ENCODE measurements at places on chromosomes 12 and 14.

DNA sequence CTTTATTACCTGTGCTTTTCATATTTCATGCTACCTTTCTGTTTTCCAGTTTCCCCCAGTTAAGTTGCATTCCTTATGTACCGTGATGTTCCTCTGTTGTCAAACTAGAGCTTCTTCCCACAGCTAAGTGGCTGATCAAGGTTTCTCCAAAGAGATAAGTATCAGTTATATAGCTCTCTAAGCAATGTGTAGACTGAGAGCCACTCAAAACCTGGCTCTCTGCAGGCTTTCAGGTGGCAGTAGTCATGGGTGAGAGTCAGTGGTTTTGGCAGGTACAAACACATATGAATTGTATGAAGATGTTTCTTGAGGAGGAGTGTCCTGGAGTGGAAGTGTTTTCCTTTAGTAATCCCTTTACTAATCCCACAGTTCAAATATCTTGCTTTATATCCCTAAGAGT lies 28.4 kb downstream of the TXNRD1 start:
- no peak for DNase-seq

DNA sequence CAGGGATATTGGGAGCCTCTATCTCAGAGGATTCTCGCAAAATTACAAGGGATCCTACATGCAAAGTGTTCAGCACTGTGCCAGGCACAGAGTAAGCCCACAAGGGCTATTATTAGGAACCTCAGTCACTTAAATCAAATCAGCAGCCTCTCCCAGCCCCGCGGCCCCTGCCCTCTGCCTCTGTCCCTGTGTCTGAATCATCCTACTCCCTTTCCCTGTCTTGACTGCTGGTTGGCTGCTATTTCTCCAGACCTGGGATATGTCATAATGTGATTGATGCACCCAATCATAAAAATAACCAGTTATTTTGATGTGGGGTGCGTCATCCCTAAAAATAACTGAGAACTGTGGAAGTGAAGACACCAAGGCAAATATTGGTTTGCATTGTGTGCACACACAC lies 176.3 kb downstream of the KSR2 start:
- DNase-seq: peak; percentile 4

DNA sequence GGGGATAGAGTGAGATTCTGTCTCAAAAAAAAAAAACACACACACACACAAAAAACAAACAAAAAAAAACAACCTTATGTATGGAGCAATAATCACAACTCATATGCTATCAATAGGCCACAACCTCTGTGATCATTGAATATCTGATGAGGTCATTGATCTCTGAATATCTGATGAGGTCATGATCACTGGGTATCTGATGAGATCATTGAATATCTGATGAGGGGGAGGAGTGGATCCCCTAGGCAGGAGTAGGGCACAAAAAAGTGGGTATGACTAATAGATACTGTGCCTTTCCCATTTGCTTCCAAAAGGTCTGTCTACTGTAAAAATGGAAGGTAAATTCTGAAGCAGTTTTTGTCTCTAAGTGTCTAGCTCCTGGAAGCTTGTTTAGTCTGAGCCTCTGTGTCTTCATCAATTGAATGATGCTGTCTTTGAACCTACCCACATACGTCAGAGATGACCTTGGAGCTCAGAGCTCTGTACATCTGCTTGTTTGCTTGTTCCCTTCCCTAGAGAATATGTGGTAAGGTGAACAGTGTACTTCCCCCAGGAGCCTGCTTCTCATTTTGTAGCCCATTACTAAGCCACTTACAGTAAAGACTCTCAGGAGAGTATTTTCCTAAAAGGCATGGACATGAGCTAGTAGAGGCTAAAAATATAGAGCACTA lies 13.6 kb downstream of the PAH start:
- DNase-seq: no peak

- DNase-seq: no peak
These were observed 144.1 kb upstream of the WSCD2 start for GRCh38 chr12:107984973-107985372.

DNA sequence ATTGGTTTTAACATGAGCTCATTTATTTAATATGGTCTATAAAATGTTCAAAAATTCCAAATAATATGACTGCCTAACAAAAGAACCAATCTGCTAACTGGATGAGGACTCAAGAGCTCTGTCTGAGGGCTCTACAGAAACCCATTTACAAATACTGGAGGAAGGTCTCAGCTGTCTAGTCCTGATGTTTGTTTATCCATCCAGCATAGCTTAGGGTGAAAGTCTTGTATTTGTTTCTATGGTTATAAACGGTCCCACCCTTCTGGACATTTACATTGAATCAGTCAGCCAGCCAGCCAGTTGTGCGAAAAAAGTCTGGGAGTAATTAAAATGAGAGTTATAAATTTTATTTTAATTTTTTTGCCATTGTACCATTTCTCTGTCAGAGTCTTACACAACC lies 220.7 kb downstream of the BMP4 start:
- DNase-seq: no peak

- no peak for DNase-seq
These were observed 213.3 kb downstream of the EPS8 start for GRCh38 chr12:15575671-15576541.

- DNase-seq: no peak
These were observed 16.1 kb downstream of the BCL11B start for GRCh38 chr14:99255621-99256482.

DNA sequence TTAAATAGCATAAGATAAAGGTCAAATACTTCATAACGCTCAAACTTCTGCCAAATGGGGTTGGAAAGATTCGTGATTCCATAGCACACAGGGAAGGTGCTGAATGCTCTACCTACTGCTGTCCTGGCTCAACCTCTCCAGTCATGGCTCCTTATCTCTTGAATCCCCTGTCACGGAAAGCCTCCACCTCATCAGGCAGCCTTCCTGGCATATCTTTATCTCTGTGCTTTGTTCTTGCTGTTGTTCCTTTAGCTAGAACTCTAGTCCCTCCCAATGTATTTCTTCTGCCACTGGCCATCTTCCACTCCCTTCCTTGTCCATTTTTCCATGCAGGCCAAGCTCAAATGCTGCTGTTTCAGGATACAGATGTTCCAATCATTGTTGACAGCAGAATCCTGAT lies 26.9 kb upstream of the TUNAR start:
- DNase-seq: no peak

DNA sequence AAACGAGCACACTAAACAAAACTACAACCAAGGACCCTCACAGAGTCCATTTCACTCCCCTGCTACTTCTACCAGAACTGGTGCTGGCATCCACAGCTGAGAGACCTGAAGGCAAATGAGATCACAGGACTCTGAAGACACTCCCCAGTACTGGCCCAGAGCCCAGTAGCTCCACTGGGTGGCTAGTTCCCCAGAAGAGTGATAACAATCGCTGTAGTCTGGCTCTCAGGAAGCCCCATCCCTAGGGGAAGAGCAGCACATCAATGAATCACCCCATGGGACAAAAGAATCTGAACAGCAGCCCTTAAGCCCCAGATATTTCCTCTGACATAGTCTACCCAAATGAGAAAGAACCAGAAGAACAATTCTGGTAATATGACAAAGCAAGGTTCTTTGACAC lies 190.7 kb upstream of the BMP4 start:
- no peak for DNase-seq

- DNase-seq: no peak
These were observed 7.1 kb upstream of the FOS start for GRCh38 chr14:75271514-75271913.

DNA sequence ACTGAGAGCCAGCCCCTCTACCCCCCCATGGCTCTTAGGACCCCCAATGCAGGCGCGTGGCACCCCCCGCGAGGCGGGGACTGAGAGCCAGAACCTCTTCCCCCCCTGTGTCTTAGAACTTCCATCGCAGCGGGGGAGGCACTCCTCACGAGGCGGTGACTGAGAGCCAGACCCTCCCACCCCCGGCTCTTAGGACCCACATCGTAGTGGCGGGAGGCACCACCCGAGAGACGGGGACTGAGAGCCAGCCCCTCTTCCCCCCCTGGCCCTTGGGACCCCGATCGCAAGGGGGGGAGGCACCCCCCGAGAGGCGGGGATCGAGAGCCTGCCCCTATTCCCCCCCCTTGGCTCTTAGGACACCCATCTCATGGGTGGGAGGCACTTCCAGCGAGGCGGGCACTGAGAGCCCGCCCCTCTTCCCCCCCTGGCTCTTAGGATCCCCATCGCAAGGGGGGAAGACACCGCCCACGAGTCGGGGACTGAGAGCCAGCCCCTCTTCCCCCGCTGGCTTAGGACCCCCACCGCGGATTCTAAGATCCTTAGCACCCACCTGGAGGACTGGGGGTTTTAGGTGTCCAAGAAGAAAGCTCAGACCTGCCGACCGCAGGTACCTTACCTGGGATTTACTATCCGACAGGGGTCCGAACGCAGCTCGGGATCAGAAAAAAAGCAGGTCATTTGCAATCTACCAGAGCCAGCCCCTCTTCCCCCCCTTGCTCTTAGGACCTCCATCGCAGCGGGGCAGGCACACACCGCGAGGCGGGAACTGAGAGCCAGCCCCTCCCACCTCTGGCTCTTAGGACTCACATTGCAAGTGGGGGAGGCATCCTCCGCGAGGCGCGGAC lies 44.9 kb downstream of the DDX11 start:
- no peak for DNase-seq

- no peak for DNase-seq
These were observed 9.1 kb downstream of the STAT6 start for GRCh38 chr12:57101892-57102695.

GRCh38 chr14:61300754-61301153 lies 19.6 kb upstream of the TMEM30B start:
- DNase-seq: no peak

DNA sequence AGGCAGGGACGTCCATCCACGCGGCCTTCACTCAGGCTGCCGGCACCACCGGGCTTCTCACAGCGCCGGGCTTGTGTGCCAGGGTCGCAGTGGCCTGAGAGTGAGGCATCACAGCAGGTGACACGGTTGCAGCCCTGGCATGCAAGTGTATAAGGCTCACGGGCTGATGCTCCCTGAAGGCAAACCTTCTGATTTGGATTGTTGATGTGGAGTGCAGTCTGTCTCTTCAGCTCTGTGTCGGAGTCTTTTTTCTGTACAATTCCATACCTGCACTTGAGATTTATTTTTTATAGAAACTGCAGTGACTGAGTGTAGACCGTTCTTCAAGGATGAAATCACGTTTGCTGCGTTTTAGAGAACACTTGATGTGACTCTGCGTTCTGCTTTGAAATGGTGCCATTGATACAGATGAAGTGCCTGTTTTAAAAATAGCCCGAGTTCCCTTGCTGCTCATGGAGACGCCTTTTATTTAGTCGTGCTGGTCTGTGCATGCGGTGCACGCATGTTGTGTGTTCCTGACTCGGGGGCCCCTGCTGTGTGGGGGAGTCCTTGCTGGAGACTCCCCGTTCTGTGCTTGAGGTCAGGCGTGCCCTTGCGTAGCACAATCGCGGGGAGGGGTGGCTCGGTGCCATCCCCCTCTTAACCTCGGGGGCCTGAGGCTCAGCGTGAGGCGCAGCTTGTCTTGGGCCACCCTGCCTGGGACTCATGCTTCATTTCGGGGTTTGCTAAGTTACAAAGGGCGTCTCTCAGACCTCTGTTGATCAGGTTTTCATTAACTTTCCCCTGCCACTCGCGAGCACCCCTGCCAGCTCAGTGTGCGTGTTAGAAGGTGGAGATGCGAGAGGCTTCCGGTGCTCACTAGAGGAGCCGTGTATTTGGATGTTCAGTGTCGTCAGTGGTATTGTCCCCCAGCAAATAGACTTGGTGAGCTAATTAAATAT lies 21.6 kb upstream of the AMN start:
- no peak for DNase-seq

- DNase-seq: peak; percentile 38
These were observed 1.8 kb downstream of the SLC38A1 start for GRCh38 chr12:46266869-46267574.

- no peak for DNase-seq
These were observed 282.9 kb downstream of the CCER1 start for GRCh38 chr12:90672081-90672480.

DNA sequence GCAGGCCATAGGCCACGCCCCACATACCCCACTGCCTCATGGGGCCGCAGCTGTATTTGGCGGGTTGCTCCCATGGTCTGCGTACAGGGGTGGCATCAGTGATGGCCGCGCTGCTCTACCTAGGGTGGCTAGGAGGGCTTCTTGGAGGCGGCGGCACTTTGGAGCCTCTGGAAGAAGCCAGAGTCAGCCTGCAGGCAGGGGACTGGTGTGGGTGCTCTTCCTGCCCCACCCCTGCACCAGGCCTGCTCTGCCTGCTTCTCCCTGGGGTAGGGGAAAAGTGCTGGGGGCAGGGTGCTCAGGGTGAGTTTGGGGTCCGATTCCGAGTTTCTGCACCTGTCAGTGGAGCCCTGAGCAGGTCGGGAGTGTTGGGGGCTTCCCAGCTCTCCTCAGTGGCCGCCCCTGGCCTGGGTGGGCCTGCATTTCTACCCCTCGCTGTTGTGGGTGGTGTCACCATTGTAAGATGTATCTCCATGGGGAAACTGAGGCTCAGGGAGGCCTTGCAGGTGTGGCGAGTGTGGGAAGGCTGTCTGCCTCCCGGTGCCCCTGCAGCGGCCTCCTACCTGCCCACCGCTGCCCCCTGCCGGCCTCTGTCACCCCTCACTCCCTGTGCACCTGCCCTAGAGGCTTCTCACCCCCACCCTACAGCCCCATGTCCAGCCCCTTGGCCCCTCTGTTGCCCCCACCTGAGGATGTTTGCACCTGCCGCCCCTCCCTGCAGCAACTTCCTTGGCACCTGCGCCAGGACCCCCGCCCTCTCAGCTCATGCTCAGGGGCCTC lies 5.5 kb downstream of the CEP170B start:
- DNase-seq: no peak

- DNase-seq: no peak
These were observed 10.8 kb downstream of the ERH start for GRCh38 chr14:69387311-69387710.

GRCh38 chr14:65854215-65854614 lies 441.7 kb downstream of the FUT8 start:
- no peak for DNase-seq

DNA sequence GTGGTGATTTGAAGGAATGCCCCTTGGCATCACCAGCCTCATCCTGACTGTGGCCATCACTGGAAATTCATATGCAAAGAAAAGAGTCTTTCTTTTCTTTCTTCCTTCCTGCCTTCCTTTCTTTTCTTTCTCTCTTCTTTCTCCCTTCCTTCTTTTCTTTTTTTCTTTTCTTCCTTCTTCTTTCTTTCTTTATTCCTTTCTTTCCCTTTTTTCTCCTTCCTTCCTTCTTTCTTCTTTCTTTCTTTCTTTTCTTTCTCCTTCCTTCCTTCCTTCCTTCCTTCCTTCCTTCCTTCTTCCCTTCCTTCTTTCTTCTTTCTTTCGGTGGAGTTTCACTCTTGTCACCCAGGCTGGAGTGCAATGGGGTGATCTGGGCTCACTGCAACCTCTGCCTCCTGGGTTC lies 58.0 kb upstream of the TMEM132D start:
- DNase-seq: no peak

DNA sequence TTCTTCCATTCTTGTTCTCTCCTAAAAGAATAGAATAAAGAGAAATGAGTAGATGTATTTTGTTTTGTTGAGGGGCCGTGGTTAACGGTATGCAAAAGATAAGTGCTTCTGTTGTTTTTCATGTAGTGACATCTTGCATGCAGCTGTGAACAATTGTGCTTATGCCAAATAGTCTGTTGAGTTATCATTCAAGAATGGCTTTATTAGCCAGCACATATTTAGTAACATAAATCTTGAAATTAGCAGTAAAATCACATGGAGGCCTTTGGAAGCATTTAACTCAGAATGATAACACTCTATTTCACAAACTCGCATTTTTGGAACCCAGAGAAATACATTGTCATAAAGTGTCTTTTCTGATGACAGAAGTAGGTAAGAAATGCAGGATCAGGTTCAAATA lies 1772.0 kb upstream of the FLRT2 start:
- DNase-seq: no peak

GRCh38 chr14:101865288-101865687 lies 99.1 kb upstream of the DYNC1H1 start:
- DNase-seq: no peak

- no peak for DNase-seq
These were observed 19.6 kb downstream of the CLMN start for GRCh38 chr14:95300002-95300696.
